OCI-M1 (cell line): ENCODE measurements at places on chromosomes 7 and 10.

DNA sequence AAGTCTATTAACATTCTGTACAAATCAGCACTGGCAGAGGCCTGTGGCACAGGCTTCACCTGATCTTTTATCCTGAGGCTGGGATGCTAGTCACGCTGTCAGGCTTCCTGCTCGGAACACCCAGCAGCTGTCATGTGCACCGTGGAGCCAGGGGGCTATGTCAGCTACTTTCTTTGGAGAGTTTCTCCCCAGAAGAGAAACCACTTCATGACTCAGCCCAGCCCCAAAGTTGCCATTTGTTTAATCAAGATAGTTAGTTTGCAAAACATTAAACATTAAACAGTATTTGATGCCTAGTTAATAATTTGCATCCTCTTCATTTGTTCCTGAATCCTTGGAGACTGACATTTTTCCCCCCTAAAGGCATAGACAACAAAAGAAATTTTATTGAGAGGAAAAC lies at the start of gene HABP2:
Gene HABP2, plus strand, starts transcription at position 353 of the 400 bp plus-strand sequence. CDS start 69 bp downstream, outside the sequence.
- DNase-seq = no peak

- peak; percentile 9 for DNase-seq
These were observed 943.5 kb downstream of the CNTNAP2 start for GRCh38 chr7:147060070-147060469.

- no peak for DNase-seq
These were observed 278.2 kb downstream of the SNX13 start for GRCh38 chr7:17661982-17662585.

GRCh38 chr10:106592396-106592795 lies 572.1 kb downstream of the SORCS1 start:
- no peak for DNase-seq

GRCh38 chr10:68284062-68285001 lies 47.5 kb upstream of the HNRNPH3 start:
- no peak for DNase-seq

DNA sequence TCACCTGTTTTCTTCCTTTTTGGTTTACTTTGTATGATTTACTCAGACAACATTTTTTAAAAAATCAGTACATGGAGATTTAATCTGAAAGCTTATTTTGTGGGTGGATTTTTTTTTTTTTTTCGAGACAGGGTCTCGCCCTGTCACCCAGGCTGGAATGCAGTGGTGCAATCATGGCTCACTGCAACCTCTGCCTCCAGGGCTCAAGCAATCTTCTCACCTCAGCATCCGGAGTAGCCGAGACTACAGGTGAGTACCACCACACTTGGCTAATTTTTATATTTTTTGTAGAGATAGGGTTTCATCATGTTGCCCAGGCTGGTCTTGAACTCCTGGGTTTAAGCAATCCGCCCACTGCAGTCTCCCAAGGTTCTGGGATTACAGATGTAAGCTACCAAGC lies 2.5 kb downstream of the GSTO1 start:
- DNase-seq = no peak

- no peak for DNase-seq
These were observed at the start of gene PRLHR for GRCh38 chr10:118595598-118596425. Gene PRLHR (minus strand): TSS chr10:118595648. CDS start chr10:118595244, 404 bp downstream.

DNA sequence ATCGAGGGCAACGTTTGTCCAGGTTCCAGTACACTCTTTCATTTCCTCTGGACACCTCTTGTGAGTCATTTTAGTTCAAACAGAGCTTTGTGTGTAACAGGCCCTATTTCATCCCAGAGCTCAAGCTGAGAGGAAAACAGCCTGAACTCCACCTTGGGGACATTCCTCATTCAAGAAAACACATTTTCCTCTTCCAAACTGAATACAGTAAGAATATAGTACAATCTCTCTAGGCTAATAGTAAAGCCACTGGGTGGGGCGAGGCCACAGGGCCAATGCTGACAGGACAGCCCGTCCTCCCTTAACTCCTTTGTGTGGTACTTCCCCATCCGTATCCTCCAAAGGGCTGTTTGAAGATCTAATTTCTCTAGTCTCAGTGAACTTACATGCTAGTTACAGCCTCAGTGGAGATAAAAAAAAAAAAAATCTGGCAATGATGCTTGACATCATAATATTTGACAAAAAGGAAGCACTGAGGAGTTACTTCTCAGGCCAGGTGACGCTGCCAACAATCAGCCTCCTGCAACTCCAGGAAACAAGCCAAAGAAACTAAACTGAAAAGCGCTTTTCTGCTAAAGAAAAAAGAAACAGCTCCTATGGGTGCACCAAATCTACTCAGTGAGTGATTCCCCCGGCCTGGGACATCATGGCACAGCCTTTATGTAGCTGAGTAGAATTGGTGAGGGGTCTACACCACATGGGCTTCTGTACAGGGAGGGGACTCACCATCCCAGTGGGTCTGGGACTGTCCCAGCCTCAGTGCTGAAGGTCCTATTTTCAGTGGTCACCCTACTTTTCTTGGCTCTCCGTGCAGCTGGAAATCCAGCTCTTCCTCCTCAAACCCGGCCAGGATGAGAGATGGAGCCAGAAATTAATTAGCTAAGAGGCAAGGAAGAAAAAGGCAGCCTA lies 238.2 kb upstream of the NEBL start:
- no peak for DNase-seq

- DNase-seq = no peak
These were observed 21.4 kb upstream of the TFEC start for GRCh38 chr7:116052006-116052405.

DNA sequence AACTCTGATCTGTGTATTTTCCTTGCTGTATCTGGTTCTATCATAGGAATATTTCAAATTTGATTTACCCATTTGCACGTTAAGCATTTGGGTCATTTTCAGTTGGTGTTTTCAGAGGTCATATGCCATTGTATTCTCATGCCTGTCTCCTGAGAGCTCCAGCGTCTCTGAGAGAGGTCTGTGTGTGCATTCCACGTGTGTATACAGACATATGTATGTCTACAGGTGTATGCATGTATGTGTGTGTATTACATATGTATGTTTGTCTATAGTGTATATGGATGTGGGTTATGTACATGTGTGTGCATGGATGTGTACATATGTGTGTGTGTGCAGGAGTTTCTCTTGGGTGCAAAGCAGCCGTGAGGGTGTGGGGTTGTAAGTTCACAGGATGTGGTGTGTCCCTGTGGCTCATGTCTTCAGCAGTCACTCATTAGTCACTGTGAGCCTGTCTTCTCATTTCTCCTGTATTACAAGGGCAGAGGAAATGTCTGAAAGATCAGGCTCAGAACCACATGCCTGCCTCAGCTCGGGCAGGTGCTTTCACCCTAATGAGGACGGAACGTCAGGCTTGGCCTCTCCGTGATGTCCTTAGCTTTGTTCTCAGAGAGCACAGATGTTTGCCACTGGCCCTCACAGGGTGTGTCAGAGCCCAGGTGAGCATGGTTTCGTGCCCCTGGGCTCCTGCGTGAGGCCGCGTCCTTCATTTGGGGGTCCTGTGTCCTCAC lies 101.6 kb downstream of the NKX6-2 start:
- peak; percentile 6 for DNase-seq

DNA sequence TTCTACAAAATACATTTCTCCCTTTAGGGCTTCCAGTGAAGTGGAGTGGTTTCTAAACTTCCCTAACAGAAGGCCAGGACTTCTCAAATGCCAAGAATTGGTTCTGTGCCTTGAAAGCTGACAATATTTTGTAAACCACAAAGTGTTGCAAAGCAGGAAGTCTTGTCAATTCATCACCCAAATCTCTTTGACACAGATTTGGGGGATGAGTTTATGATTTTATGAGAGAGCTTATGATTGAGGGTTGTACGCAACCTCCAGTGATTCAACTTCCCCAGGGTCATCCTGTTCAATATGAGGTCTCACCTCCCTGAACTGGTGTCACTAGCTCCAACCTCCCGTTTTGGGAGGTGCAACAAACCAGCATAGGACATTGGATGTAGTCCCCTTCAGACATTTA lies 83.7 kb downstream of the PRLHR start:
- peak; percentile 33 for DNase-seq

- DNase-seq = no peak
These were observed 12.3 kb downstream of the BTAF1 start for GRCh38 chr10:91935886-91936285.

GRCh38 chr10:64659311-64659710 lies 1138.1 kb downstream of the REEP3 start:
- DNase-seq = no peak

DNA sequence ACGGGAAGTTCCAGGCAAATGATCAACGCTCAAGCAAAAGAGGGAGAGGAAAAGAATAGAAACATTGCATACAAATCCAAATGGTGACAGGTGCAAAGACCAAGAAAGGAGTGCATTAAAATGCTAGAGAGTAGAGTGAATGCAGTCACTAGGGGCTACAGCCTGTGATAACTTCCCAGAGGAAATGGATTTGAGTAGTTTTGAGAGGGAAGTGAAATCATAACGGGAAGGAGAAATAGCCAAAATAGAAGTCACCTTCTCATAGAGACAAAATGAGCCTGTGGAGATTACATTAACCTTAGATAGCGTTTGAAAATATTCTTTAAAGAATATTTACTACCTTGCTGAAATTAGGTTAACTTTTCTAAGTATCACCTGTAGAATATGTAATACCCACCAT lies 26.5 kb downstream of the NUP42 start:
- no peak for DNase-seq

GRCh38 chr10:33498391-33498891 lies 164.0 kb upstream of the NRP1 start:
- DNase-seq = no peak

DNA sequence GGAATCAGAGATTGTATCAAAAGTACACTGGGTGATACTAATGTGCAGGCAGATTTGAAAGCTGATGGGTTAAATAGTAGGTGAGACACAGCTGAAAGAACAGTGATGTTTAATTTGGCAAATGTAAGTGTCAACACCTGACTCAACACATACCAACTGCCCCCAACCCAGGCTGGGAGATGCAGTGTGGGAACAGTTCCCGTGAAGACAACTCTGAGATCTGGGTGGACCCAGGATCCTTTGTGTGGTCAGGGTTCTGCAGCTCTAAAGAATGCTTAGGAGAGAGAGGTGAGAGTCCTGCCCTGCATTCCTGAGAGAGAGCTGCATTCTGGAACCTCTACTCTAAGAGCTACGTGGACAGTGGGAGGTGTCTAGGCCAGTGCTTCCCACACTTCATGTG lies 479.7 kb downstream of the RPS24 start:
- no peak for DNase-seq

DNA sequence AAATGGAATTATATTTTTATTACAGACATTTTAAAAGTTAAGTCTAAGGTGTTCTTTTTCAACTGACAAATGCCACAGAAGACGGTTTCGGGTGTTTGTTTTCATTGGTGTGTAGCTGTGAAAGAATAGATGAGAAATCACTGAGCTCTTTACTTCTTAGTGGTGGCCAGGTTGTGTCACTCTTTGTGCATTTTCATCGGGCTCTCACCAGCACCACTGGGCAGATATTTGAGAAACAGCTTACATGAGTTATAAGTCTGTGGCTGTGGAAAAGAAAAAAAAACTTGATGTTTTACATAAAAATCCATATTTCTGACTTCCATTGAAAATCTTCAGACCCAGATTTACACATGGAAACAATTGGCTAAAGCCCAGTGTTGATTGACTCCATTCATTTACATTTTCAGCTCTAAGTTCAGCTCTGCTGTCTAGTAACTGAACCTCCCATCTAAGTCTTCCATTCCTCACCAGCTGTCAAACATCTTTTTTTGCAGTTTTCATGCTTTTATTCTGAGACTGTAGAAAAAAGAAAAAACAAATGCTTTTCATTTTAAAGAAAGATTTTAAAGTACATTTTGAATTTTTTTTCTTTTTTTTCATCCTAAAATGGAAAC lies 22.3 kb downstream of the CABCOCO1 start:
- no peak for DNase-seq

GRCh38 chr7:98163269-98163668 lies 48.0 kb upstream of the BHLHA15 start:
- no peak for DNase-seq
